ENCODE measurements at places on chromosomes 6 and 20.

DNA sequence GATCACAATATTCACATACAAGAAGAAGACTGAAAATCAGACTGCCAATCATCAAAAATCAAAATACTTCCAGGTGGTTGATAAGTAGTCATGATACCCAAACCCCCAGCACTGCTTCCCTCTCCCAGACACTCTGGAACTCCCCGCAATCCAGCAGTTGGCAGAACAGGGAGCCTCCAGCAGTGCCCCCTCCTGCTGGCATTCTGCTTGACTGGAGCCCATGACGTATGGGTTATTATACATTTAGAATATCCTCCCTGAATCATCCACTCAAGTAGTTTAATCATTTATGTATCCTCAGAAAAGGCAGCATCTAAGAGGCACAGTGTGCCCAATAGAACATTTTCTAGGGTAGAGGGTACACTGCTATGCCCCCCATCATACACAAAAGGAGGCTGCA is 9.3 kb upstream of the OGFRL1 start:
- no peak for DNase-seq

- no peak for DNase-seq
Measured at GRCh38 chr20:15653396-15654207, 919.6 kb downstream of the KIF16B start.

DNA sequence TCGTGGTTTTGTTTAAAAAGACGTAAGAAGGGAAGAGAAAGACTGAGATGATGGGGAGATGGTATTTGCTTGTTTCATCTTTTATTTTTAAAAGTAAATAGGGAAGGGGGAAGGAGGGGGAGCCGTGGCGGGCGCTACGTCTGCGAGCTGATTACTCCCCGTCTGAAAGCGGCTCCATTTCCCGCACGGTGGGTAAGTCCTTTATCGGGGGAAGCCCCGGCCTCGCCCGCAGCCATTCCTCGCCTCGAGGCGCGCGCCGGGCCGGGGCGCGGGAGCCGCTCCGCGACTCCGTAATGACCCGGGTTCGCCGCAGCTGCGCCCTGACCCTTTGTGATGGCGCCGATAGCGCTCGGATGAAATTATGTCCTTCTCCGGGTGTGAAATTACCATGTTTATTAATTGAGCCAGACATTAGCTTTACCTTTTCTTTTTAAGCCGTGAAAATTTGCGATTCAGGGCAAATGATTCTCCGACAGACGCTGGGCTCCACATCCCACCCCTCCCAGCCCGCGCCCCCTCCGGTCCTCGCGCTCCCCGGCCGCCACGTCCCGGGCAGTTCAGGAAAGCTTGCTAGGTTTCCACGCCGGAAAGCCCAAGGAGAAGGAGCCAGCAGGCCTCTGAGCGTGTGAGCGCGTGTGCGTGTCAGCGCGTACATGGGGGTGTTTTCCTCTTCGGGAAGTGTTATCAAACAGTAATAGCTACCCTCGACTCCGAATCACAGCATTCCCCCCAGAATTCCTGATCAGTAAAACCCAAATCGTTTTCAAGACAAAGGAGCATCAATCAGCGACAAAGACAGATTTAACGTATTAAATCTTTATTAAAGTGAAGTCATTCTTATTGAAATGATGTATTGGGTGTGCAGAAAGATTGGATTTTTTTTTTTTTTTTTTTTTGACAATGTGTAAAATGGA is 30.0 kb downstream of the TFAP2A start:
- no peak for DNase-seq

DNA sequence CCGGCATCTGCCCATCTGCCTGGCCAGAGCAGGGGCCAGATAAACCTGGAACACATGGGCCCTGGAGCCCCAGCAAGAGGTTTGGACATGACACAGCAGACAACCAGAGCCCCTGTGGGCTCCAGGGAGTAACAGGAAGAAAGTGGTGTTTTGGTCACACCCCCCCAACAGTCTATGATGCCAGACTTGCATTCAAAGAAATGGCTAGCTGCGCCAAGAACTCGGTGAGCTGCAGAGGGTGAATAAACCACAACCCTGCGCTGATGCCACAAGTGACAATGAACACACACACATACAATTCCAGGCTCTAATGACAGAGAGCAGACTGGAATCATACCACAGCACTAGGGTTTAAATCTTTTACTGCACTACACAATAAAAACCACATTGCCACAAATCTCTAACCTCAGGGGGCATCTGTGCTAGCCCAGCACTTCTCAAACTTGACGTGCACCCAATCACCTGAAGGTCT is 34.0 kb downstream of the TRERF1 start:
- DNase-seq = no peak

DNA sequence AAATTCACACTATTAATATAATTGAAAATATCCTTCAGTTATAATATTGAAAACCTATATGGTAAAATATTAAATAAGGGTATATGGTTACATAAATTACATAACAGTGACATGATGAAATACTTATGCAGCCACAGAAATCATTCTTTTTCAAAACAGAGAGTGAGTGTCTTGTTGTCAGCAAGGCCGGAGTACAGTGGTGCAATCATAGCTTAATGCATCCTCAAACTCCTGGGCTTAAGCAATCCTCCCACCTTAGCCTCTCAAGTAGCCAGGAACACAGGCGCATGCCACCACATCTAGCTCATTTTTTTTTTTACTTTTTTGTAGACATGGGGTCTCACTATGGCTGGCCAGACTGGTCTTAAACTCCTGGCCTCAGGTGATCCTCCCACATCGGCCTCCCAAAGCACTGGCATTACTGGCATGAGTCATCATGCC is 40.4 kb downstream of the FAM8A1 start:
- peak; percentile 16 for DNase-seq

DNA sequence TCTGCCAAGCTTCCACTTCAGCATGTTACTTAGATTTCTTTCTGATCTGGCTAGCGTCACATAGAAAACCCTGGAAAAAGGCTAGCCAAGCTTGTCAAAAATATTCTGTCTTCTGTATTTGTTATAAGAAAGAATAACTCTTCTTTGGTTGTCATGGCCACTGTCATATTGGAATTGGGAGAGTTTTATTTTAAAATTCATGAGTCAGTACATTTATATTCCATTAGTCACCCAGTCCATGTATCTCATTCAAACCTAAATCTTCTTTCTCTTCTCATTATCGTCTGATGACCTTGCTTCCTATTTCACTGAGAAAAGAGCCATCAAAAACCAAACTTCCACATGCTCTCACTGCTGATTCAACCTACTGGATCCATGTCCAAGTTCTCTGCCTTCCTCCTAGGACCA is 65.7 kb downstream of the EPM2A start:
- DNase-seq = no peak

DNA sequence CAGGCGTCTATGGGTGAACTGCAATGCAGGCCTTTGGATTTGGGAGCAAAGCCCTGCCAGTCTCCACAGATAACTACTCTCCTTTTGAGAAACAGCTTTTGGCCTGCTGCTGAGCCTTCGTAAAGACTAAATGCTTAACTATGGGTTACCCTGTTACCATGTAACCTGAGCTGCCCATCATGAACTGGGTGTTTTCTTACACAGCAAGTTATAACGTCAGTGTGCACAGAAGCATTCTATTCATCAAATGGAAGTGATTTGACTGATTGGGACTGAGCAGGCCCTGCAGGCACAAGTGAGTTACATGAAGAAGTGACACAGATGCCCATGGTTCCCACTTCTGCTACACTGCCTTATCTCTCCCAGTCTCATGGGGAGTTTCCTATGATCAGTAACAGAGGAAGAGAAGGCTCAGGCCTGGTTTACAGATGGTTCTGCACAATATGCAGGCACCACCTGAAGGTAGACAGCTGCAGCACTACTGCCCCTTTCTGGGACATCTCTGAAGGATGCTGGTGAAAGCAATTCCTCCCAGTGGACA is 319.1 kb downstream of the CD83 start:
- DNase-seq = no peak

DNA sequence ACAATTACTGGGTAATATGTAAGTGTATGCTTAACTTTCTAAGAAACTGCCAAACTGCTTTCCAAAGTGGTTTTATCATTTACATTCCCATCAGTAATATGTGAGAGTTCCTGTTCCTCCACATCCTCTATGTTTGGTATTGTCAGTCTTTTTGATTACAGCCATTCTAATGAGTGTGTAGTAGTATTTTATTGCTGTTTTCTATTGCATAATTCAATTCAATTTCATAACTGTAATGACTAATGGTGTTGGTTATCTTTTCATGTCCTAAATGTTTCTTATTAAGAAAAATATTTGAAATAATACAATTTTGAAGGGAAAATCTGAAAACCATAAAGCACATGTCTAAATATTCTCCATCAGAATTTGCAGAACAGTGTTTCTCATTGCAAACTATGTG is 119.3 kb downstream of the MAP3K7 start:
- no peak for DNase-seq

DNA sequence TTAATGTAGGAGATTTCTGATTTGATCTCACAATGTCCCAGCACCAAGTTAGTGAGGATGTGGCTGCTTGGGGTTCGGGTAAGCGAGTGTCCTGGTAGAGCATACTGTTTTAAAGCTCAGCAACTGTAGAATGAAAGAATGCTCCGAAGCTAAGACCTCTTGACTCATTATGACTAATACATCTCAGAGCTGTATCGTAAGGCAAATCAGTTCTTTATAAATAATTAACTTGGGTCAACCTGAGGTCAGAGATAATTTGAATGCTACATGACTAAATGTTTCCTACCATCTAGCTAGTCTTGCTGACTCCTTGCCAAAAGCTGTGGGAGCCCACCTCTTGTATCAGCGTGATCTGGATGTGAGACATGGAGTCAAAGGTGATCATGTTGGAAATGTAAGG is 128.8 kb upstream of the PDE7B start:
- DNase-seq = no peak

DNA sequence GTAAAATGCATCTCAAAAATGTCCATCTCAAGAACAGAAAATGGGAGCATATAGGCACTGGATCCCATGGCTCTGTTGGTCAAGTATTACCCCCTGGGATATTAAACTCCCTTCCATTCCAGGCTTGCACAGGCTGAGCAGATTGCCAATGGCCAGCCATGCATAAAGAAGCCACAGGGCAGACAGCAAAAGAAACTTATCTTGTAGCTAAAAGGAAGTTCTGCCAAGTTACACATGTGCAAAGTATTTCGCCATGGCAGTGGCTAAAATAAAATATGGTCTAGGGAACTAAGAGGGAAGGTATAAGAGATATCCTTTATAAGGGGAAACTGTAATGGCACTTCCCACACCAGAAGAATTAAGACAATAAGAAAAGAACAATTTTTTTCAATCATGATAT is 415.6 kb upstream of the BTBD3 start:
- DNase-seq = no peak

- no peak for DNase-seq
Measured at GRCh38 chr6:65113581-65113980, 593.4 kb downstream of the EYS start.

DNA sequence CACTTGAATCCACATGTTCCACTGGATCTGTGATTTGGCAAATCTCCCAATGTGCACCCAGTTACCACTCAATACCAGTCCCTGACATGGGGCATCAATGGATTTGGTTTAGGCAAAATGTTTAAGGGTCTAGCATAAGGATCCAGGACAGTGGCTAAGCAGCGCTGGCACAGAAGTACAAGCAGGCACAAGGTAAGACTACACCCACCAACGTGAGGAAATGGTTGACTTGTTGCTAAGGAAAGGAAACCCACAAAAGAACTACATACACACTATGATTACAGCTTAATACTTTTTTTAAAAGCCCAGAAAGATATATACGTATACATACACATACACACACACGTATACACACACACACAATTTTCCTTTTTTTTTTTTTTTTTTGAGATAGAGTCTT is 79.0 kb downstream of the DNAAF9 start:
- DNase-seq = no peak

- no peak for DNase-seq
Measured at GRCh38 chr6:132392792-132393191, 8.5 kb downstream of the MOXD1 start.

DNA sequence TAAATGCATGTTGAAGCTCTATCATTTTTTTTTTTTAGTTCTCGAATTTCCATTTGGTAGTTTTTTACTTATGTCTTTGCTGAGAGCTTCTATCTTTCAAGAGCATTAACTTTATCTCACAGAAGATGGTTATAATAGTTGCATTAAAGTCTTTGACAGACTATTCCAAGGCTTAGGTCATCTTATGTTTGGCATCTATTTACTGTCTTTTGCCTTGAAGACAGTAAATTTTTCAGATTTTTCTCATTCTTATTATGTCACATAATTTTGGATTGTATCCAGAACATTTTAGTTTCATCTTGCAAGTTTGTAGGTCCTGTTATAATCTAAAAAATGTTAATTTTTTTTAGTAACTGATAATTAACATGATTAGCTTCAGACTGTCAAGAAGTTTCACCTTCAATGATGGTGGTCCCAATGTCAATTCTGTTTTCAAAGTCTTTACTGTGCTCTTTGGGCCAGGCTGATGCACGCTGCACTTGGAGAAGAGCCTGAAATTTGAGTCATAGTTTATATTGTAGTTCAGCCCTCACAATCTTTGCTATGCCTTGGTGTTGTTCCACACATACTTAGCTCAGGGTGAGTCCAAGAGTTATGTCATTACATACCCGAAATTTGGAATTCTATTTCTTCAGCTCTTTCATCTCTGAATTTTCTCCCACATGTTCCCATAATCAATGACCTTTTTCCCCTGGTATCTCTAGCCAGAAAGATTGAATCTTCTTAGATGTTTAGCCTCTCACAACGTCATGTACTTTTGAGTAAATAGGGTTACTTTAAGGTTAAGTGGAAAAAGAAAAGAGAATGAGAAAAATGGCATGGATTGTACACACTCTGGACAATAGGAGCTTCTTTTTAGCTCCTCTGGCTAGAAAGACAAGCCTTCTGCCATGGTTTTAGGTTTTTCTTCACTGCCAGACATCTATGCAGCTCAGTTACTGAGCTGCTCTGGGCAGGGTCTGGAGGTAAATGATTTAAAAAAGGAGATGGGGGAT is 110.3 kb upstream of the BTBD3 start:
- DNase-seq = no peak

- DNase-seq = no peak
Measured at GRCh38 chr20:63086421-63087235, 79.9 kb upstream of the BHLHE23 start.

- peak; percentile 49 for DNase-seq
Measured at GRCh38 chr6:14804001-14804784, 441.7 kb upstream of the JARID2 start.

GRCh38 chr6:2714111-2714895 is 36.4 kb downstream of the MYLK4 start:
- peak; percentile 22 for DNase-seq

All from suppressor macrophage treated with lipopolysaccharide for 4 hours (primary cell).